ENCODE measurements at places on chromosomes 6 and 20. TPM values are rescaled to one million over a fixed set of nuclear protein-coding genes. Genes with fewer than 3 reads are reported as not detected.

The MPIG6B gene
- total RNA-seq = not detected

The RIPPLY2 gene
- total RNA-seq = not detected

The OTOR gene
- not detected for total RNA-seq

The NMBR gene
- total RNA-seq = under 0.01 TPM

The APOM gene
- 0.65 TPM for total RNA-seq

The PSORS1C1 gene
- total RNA-seq = 8.5 TPM

The MRPS18B gene
- 73.2 TPM for total RNA-seq

The SOBP gene
- total RNA-seq = 3.9 TPM

The SLC24A3 gene
- not detected for total RNA-seq

The DLL1 gene
- 3.2 TPM for total RNA-seq

The FERMT1 gene
- 0.65 TPM for total RNA-seq

The MRPS18A gene
- total RNA-seq = 44.1 TPM

The RBM12 gene
- 96.4 TPM for total RNA-seq

The FOXF2 gene
- 0.10 TPM for total RNA-seq

The ALDH5A1 gene
- total RNA-seq = 0.98 TPM

The NNAT gene
- total RNA-seq = 5.2 TPM

The ARMH2 gene
- not detected for total RNA-seq

The COL9A3 gene
- 0.65 TPM for total RNA-seq

The COL11A2 gene
- 0.33 TPM for total RNA-seq

The PHACTR3 gene
- 0.57 TPM for total RNA-seq

The MUC21 gene
- total RNA-seq = not detected

The ADGRB3 gene
- not detected for total RNA-seq

The FIG4 gene
- total RNA-seq = 11.8 TPM

The WFDC10B gene
- not detected for total RNA-seq

The WASF1 gene
- total RNA-seq = 17.3 TPM

The CST5 gene
- not detected for total RNA-seq

The CLPSL1 gene
- total RNA-seq = not detected

The NKX2-2 gene
- total RNA-seq = not detected

The TREM1 gene
- total RNA-seq = not detected

Measured in vein endothelial cell (primary cell).